Stimulated activated CD8-positive, alpha-beta memory T cell treated with anti-CD3 and anti-CD28 coated beads, Interleukin-15, amount 100 ng/mL, for 24 hours (primary cell): ENCODE measurements at places on chromosomes 7 and 10.

- no peak for DNase-seq
Observed at GRCh38 chr10:57222603-57223002, 861.5 kb upstream of the ZWINT start.

GRCh38 chr10:126538439-126539135 is 131.9 kb downstream of the C10orf90 start:
- no peak for DNase-seq

GRCh38 chr10:88820748-88821401 is 18.3 kb downstream of the LIPM start:
- DNase-seq: no peak

DNA sequence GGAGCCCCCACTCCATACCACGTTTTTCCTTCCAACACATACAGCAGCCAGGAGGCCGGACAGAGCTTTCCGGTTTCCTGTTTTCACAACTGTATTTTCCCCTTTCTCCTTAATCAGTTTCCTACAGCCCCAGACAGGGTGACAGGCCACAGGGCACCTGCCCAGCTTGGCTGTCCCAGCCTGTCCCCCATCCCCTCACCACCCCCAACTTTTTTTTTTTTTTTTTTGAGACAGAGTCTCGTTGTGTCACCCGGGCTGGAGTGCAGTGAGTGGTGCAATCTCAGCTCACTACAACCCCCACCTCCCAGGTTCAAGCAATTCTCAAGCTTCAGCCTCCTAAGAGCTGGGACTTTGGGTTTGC is 10.3 kb upstream of the HSPB1 start:
- DNase-seq: no peak

DNA sequence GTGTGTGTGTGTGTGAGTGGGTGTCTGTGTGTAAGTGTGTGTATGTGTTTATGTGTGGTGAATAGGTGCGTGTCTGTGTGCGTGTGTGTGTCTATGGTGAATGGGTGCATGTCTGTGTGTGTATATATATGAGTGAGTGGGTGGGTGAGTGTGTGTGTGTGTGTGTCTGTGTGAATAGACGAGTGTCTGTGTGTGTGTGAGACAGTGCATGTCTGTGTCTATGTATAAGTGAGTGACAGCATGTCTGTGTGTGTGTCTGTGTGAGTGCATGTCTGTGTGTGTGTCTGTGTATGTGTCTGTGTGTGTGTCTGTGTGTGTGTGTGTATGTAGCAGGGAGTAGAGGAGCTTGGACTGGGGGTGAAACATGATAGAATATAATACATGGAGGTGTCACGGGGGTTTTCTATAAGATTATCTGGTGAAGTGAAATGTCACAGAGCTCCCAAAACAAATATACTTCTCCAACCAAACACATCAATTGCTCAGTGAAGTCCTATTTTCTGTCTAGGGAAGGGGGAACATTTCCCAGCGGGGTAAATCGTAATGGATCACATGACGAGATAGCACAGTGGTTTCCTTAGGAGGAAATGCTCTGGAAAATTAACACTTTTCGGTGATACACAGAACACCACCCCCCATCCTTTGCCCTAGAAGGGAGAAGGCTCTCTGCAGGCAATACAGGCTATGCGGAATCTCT is 723.3 kb upstream of the CELF2 start:
- no peak for DNase-seq

DNA sequence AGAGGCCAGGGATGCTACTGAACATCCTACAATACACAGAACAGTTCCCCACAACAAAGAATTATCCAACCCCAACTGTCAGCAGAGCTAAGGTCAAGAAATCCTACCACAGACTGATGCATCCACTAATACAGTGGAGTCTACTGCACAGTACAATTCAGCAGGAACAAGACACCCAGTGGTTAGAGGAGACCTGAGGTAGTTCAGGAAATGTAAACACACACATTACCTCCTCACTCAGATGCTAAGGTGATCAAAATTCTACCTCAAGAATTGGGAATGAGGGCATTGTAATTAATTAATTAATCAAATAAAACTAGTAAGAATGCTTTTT is 91.4 kb downstream of the ZFAND4 start:
- DNase-seq: no peak

GRCh38 chr10:27889518-27889917 is 109.4 kb downstream of the ODAD2 start:
- DNase-seq: no peak

DNA sequence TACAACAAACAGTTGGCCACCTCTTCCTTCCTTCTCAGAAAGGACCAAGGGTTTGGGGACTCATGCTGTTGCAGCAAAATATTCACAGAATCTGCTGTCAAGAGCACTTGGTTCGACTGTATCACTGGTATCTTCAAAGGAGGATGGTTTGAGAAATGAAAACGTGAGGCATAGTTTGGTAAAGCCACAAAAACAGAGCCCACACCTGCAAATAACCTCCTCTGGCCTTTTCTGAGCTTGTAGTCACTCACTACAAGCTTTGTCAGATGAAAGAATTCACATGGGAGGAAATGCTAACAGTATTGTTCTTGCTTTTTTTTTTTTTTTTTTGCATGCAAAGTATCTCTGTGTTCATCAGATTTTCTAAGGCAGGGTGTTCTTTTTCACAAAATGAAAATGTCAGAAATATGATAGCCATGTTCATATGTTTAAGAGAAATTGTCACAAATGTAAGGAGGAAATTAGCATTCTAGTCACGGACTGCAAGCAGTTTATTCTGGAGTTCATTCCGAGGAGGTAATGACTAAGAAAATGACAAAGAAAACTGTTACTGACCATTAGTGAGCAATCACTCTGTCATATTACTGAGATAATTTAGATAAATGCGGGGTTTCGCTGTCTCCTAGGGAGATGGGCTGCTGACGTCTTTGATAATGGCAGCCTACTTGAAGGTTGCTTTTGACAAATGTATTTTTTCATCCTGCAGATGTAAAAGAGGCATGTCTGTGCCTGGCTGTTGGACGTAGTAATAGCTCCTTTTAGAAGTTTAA is 117.8 kb upstream of the MYO3A start:
- DNase-seq: no peak

DNA sequence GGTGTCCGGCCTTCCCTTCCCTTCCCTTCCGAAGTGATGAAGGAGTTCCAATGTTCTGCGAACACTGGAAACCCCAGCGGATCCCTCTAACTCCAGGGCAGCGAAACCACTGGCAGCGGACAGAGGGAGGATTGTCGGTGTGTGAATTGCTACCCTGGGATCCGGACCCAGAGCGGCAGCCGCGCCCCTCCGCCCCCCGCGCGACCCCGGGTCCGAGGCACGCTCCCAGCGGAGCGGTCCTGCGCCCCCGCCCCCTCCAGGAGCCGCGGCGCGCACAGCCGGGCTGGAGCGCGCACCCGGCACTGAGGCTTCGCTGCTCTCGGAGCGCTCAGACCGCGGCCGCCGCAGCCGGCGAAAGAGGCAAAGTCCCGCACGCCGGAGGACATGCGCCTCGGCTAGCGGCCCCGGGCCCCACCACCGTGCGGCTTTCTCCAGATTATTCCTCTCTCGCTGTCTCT is at the start of gene PTPRZ1:
TSS of gene PTPRZ1 (plus strand) at position 331 of the 458 bp plus-strand sequence. CDS start 339 bp downstream, outside the sequence.
- DNase-seq: no peak

DNA sequence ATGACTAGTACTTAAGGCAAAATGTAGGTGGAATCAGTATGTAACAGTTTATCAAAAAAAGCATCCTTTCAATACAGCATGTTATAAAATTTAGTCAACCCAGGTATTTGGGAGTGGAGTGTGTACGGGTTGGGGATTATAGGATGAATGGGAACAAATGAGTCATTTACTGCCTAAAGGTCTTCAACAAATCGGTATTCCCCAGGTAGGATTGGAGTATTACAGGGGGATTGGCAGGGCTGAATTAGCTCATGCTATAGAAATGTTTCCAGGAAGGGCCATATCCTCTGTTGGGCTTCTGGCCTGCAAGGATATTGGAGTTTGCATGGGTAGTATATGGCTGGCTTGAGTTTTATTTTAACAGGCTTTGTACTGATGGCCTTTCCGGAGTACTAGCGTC is 723.7 kb downstream of the SORCS1 start:
- DNase-seq: no peak

GRCh38 chr7:55348502-55348901 is 16.6 kb upstream of the LANCL2 start:
- no peak for DNase-seq

DNA sequence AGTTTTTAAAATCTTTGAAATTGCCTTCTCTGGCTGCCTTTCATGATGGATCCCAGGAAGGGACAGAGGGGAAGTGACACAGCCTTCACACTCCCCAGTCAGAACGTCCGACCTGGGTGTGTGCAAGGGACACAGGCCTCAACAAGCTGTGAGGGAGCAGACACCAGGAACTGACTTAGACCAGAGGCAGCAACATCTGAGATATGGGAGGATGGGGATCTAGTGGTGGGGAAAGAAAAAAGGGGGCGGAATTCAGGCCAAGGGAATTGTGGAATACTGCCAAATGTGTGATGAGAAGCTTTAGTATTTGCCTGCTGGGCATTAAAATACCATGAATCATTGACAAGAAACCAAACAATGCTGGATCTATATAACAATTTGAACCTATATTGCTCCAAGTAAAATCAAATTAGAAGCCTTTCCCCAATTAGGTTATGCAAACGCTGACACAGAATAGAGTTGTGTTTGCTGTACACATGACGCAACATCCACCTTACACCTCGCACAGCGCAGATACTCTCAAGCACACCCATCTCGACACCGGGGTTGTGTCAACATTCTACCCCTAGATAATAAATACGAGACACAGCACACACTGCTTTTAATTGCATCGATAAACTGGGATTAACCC is 17.2 kb upstream of the MNX1 start:
- no peak for DNase-seq

GRCh38 chr7:28239823-28240204 is 59.2 kb upstream of the JAZF1 start:
- no peak for DNase-seq

DNA sequence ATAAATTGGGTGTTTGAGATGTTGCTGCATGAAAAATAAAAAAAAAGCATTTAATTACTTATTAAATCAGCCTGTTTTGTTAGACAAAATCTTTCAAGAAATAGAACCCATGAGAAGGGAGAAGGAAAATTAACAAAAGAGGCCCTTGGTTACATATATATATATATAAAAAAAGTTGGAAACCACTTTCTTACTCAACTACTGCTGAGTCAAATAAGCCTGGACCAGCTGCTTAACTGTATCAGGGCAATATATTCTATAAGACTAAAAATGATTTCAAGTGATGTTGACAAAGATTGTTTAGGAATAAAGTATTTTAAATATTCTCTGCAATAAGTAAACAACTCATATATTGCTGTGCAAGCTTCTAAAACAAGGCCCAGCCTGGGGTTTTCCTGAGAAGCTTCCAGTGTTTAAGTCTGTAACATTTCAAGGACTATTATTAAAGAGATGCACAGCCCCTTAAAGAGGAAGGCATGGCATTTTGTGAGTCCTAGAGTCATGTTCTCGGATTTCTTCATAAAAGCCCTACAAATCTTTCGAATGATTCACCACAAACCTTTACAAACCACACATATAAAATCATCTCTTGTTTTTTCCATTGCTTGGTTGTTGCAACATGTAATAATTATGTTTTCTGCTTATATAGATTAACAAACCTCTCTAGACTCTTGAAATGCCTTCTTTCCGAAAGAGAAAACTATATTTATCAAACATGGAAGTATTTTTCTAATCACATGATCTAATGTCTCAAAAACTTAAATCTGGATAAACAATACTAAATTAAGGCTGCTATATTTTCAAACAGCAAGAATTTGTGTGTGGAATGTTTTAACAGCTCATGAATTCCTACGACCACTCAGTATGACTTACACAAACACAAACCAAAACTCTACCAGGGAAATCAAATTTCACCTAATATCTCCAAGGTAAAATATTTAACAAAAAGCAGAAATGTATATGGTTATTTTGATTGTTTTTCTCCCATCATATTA is 14.3 kb downstream of the JAZF1 start:
- no peak for DNase-seq

GRCh38 chr10:107666214-107666613 is 501.7 kb upstream of the SORCS1 start:
- no peak for DNase-seq

DNA sequence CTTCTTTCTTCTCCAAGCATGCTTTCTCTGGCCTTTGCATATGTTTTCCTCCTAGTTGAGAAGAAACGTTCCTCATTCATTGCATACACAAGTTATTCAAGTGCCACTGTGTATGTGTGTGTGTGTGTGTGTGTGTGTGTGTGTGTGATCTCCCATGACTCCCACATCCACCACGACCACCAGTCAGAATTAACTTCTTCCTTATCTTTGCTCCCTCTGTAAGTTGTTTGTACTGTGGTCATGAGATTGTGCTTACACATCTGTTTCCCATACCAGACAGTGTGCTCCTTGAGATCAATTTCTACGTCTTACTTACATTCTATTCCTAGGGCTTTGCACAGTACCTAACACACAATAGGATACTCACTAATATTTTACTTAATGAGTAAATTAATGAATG is 22.4 kb upstream of the FAM13C start:
- DNase-seq: no peak

DNA sequence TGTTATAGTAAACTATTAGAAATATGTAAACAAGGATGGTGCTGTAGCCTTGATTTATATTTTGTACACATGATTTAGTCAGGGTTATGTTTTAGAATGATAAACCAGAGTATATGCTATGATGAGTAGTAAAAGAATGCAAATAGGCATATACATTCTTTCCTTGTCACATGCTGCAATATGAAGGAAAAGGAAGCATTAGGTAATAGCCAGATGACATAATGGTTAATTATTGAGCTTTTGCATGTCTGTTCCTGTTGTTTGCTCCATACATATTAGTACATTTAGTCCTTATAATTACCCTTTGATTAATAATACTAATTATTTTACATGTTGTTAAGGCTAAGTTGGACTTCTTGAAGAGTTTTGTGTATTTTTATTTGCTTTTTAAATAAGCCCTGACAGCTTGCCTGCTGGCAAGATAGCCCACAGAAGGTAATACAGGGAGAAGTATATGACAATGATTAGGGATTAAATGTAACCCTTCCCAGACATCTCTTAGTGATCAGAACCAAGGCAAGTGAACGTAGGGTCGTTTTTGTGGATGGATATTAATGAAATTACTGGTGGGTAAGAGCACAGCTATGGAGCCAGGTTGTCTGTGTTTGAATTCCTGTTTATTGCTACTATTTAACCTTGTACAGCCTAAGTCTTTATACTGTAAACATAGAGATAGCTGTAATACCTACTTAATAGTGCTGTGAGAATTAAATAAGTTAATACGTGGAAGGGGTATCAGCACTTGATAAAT is 68.4 kb downstream of the PHTF2 start:
- no peak for DNase-seq

DNA sequence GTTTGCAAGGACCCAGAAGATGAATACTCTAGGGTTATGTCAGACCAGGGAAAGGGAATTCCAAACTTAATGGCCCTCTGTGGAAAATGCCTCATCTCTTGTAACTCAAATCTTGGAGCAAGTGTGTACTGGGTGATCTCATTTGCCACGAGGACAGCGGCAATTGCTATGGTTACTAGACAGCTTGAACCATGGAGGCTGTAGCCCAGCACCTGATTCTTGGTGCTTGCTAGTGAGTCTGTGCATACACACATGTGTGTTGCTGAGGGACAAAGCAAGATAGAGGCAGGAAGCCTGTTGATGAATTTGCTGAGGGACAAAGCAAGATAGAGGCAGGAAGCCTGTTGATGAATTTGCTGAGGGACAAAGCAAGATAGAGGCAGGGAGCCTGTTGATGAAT is 58.6 kb upstream of the FEZF1 start:
- no peak for DNase-seq
